SK-N-SH (cell line): ENCODE measurements at places on chromosomes 11 and 22.

GRCh38 chr11:97637701-97638100 is 1247.9 kb downstream of the JRKL start:
- no peak for DNase-seq
- no peak overlapping the region for H3K27ac ChIP-seq
- H3K27me3 ChIP-seq, result no peaks in the 10 kb centered on the region
- no peak overlapping the region for H3K4me3 ChIP-seq

DNA sequence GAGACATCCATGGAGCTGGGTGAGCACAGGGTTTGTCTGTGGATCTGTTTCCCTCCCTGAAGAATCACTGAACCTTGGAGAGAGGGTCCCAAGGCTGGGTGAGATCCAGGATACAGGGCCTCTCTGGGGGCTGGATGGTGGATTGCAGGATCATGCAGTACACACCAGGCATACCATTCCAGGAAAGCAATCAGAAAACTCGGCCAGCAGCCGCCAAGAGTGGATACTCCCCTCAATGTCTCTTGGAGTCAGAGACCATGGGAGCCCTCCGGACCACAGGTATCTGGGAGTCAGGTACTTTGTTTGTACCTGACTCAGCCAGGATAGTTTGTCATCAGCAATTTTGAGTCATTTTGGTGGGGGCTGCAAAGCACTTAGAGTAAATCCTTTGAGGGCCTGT is 14.6 kb upstream of the SYT13 start:
- DNase-seq, result no peak
- H3K27ac ChIP-seq, result no peak overlapping the region
- H3K27me3 ChIP-seq, result peaks cover 37% of the 10 kb centered on the region
- H3K36me3 ChIP-seq, result no peaks in the 10 kb centered on the region
- no peak overlapping the region for H3K4me3 ChIP-seq
- H3K4me1 ChIP-seq, result no peaks in the 10 kb centered on the region

DNA sequence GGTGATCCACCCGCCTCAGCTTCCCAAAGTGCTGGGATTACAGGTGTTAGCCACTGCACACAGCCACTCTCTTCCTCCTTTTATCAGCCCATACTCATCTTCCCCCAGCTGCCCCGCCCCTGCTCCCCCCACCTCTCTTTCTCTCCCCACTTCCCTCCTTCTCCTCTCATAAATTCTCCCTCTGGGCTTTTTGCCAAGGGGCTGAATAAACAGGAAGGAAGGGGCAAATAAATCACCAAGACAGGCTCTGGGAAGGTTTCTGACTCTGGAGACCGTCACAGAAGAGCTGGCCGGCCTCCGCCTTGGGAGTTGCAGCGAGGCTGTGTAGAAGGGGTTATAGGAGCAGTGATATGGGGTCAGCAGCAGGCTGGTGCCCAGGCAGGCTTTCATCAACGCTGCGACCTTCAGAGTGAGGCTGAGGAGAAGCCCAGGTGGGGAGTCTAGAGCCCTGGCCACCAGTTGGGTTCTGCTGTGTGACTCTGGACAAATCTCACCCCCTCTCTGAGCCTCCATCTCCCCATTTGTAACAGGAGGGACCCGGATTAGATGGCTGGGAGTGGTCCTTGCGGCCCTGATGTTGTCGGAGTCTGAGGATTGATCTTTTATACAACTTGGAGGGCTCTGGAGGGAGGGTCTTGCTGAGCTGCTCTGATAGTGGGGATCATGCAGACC is 62.6 kb upstream of the RASD2 start:
- DNase-seq, result peak; percentile 56
- H3K4me3 ChIP-seq, result no peak overlapping the region
- H3K4me1 ChIP-seq, result peaks cover 47% of the 10 kb centered on the region
- no peaks in the 10 kb centered on the region for H3K27me3 ChIP-seq
- peak overlapping the region; percentile 50; the same call in 1 of the 2 replicates for H3K27ac ChIP-seq

DNA sequence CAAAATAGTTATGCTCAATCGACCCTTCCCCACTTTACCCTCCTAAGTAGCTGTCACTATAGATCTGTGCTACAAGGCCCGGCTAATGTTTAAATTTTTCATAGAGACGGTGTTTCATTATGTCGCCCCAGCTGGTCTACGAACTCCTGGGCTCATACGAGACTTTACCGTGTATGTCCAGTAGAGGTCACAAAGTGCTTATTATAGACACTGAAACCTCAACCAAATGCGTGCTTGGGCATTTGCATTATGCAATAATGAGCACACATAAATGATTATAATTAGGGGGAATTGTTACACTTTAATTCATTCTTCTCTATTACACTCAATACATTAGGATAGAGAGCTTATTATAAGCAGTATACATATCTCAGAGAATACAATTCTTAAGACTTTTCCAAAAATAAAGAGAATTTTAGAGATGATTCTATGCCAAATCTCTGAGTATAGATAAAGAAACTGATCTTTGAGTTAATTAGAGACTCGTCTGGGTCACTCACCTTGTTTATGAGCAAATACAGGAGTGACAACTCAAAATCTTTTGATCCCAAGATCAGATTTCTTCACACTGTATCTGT is 12.5 kb upstream of the MRPL16 start:
- no peak overlapping the region for H3K4me3 ChIP-seq
- no peaks in the 10 kb centered on the region for H3K27me3 ChIP-seq
- H3K36me3 ChIP-seq, result no peaks in the 10 kb centered on the region
- H3K27ac ChIP-seq, result no peak overlapping the region
- no peaks in the 10 kb centered on the region for H3K4me1 ChIP-seq
- peak; percentile 53 for DNase-seq

DNA sequence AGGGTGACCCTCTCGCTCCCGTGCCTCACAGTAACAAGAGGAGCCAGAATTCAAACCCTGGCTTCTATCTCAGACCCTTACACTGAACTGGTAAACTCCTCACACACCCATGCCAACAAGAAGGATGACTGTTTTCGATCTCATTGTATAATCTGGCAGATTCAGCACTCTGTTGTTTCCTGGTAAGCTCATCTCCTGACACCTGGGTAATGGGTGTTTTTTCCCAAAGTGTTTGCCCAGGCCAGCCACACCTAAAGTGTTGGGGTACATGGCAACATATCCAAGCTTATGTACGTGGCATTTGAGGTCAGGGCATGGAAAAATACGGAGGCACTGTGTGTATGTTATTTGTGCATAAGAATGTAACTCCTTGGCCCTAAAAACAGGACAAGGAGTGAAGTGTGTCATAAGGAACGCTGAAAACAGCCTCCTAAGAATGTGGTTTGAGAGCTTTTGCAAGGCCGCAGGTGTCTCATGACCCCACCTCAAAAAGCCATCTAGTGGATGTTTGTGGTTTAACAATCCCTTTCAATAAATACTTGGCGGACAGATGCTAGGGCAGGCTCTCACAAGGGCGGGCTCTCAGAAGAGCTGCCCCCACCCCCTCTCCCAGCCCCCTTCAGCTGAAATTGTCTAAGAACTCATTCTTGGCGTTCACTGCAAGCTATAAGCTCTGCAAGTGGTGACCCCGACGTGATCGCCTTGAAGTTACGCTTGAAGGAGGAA is at the start of gene MS4A15:
TSS of gene MS4A15 (plus strand) at position 561 of the 726 bp plus-strand sequence. CDS start 6,867 bp downstream, outside the sequence.
- H3K4me3 ChIP-seq, result no peak within 1 kb of the TSS
- no peaks in the 10 kb centered on the region for H3K36me3 ChIP-seq
- H3K27me3 ChIP-seq, result peaks cover 75% of the 10 kb centered on the region

DNA sequence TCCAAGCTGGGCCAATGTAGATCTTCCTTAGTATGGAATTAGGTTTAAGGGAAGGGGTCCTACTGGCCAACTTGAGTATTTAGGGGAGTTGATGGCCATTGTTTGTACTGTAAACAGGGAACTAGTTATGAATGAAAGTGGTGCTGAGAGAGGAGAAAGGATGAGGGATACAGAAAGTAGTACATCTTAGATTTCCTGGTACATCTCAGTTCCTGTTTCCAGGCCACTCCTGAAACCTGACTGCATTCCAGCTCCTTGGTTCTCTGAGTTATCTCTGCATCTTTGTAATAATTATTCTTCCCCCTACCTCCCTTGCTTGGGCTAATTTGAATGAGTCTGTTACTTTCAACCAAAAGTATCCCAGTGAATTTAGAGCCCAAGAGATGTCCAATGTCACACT is 30.1 kb downstream of the MIAT start:
- no peak overlapping the region for H3K4me3 ChIP-seq
- H3K4me1 ChIP-seq, result no peaks in the 10 kb centered on the region
- H3K36me3 ChIP-seq, result no peaks in the 10 kb centered on the region; the same call in 1 of the 2 replicates
- no peak overlapping the region for H3K27ac ChIP-seq
- H3K27me3 ChIP-seq, result no peaks in the 10 kb centered on the region

DNA sequence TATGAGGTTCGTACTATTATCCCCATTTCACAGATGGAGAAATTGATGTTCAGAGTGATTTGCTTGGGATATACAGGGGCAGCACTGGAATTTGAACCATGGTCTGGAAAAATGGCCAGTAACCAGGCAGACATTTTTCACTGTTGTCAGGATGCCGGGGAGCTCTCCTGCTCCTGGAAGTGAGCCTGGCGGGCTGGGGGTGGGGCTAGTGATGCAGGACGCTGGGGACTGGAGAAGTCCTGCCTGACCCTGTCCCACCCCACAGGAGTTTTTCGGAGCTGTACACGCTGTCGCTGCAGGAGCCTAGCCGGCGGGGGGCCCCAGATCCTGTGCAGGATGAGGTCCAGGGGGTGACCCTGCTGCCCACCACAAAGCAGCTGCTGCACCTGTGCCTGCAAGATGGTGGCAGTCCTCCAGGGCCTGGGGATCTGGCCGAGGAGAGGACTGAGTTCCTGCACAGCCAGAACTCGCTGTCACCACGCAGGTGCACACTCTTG is 11.1 kb downstream of the SIPA1 start:
- peaks cover 17% of the 10 kb centered on the region; the same call in 1 of the 2 replicates for H3K36me3 ChIP-seq
- peaks cover 24% of the 10 kb centered on the region for H3K4me1 ChIP-seq
- no peak overlapping the region for H3K4me3 ChIP-seq
- H3K27me3 ChIP-seq, result no peaks in the 10 kb centered on the region

GRCh38 chr11:130601141-130601540 is 152.7 kb downstream of the ADAMTS15 start:
- H3K4me3 ChIP-seq, result no peak overlapping the region
- no peaks in the 10 kb centered on the region for H3K36me3 ChIP-seq
- H3K27ac ChIP-seq, result no peak overlapping the region
- no peaks in the 10 kb centered on the region for H3K27me3 ChIP-seq
- DNase-seq, result no peak
- peaks cover 6% of the 10 kb centered on the region; the same call in 1 of the 2 replicates for H3K4me1 ChIP-seq

DNA sequence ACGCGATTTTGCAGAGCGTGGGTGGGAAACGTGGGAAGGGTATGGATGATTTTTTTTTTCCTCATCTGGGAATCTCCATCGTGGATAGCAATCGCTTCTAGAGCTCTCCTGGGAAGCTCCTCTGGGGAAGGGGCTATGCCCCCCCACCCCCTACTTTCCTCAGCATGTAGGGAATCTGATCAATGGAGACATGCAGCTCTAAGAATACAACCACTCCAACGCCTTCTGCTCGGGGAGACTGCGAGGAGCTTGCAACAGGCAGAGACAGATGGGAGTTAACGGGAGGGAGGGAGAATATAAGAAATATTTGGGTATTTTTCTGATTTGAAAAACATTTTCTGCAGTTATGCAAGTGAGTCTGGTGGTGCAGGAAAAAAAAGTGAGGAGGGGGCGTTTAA is 104.6 kb upstream of the HSD17B12 start:
- no peak overlapping the region for H3K27ac ChIP-seq
- DNase-seq, result no peak
- H3K36me3 ChIP-seq, result no peaks in the 10 kb centered on the region
- peaks cover 71% of the 10 kb centered on the region for H3K27me3 ChIP-seq

- H3K4me3 ChIP-seq, result no peak overlapping the region
- H3K36me3 ChIP-seq, result no peaks in the 10 kb centered on the region
- H3K4me1 ChIP-seq, result no peaks in the 10 kb centered on the region
- H3K27me3 ChIP-seq, result no peaks in the 10 kb centered on the region
Observed at GRCh38 chr11:28981381-28981780, 873.2 kb downstream of the METTL15 start.

- no peak for DNase-seq
- no peak overlapping the region for H3K4me3 ChIP-seq
- H3K36me3 ChIP-seq, result no peaks in the 10 kb centered on the region
- no peak overlapping the region for H3K27ac ChIP-seq
- no peaks in the 10 kb centered on the region for H3K27me3 ChIP-seq
- no peaks in the 10 kb centered on the region for H3K4me1 ChIP-seq
Observed at GRCh38 chr11:20712912-20713311, 43.5 kb downstream of the NELL1 start.

- no peak overlapping the region for H3K4me3 ChIP-seq
- H3K27ac ChIP-seq, result no peak overlapping the region
Observed at GRCh38 chr11:122393209-122393860, 262.2 kb upstream of the UBASH3B start.

DNA sequence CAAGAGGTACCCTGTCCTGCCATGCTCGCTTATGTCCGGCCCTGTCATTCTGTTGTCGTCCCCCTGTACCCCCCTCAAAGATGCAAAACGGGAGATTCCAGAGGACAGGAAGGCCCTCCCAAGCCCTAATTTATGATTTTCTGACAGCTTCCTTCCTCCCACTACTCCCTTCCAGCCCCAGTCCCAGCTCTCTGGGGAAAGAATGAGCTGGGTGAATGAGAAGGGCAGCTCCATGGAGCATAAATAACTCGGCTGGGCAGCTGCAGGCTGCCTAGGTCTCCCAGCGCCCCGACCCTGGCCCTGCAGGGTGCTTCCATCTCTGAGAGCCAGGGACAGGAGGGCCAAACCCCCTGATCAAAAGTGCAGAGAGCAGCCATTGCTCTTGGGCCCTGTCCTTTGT is 3.9 kb upstream of the EMID1 start:
- no peaks in the 10 kb centered on the region for H3K27me3 ChIP-seq
- H3K4me3 ChIP-seq, result no peak overlapping the region
- no peak for DNase-seq
- H3K27ac ChIP-seq, result no peak overlapping the region
- H3K4me1 ChIP-seq, result peaks cover 7% of the 10 kb centered on the region; the same call in 1 of the 2 replicates
- no peaks in the 10 kb centered on the region for H3K36me3 ChIP-seq

DNA sequence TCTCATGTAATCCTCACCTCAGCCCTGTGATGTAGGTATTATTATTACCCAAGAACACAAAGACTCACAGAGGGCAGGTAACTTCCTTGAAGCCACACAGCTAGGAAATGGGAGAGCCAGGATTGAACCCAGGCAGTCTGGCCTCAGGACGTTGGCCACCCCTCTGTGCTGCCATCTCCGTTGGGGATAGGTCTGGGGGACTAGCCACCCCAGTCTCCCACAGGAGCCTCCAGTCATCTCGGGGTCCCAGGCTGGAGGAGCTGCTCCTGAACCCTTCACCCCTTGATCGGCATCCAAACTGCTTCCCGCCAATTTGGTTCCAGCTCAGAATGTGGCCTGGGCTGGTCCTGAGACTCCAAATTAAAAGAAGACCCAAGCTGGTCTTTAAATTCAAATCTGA is 10.4 kb upstream of the TCF20 start:
- H3K4me3 ChIP-seq, result no peak overlapping the region
- no peak for DNase-seq
- no peaks in the 10 kb centered on the region; the same call in 1 of the 2 replicates for H3K4me1 ChIP-seq
- H3K36me3 ChIP-seq, result no peaks in the 10 kb centered on the region
- H3K27me3 ChIP-seq, result no peaks in the 10 kb centered on the region

- peak overlapping the region; percentile 95 for H3K27ac ChIP-seq
- H3K27me3 ChIP-seq, result no peaks in the 10 kb centered on the region
- no peaks in the 10 kb centered on the region for H3K36me3 ChIP-seq
- no peak overlapping the region for H3K4me3 ChIP-seq
- DNase-seq, result peak; percentile 27
- peaks cover 37% of the 10 kb centered on the region for H3K4me1 ChIP-seq
Observed at GRCh38 chr11:86592659-86593451, 79.6 kb downstream of the ME3 start.

GRCh38 chr11:92750794-92751193 is 218.7 kb upstream of the MTNR1B start:
- H3K4me3 ChIP-seq, result no peak overlapping the region
- no peaks in the 10 kb centered on the region; the same call in 1 of the 2 replicates for H3K4me1 ChIP-seq
- no peaks in the 10 kb centered on the region for H3K36me3 ChIP-seq
- no peaks in the 10 kb centered on the region for H3K27me3 ChIP-seq
- H3K27ac ChIP-seq, result no peak overlapping the region

- H3K27me3 ChIP-seq, result no peaks in the 10 kb centered on the region
- H3K36me3 ChIP-seq, result no peaks in the 10 kb centered on the region
- no peak overlapping the region for H3K4me3 ChIP-seq
- no peaks in the 10 kb centered on the region for H3K4me1 ChIP-seq
- H3K27ac ChIP-seq, result no peak overlapping the region
Observed at GRCh38 chr22:50691521-50691920, 18.9 kb downstream of the SHANK3 start.
